ENCODE measurements at places on chromosomes 16 and 17. TPM values are rescaled to one million over a fixed set of nuclear protein-coding genes. Genes with fewer than 3 reads are reported as not detected.

CDH13 gene
- 25.7 TPM for total RNA-seq

LRRC75A gene
- 3.3 TPM for total RNA-seq

DNA sequence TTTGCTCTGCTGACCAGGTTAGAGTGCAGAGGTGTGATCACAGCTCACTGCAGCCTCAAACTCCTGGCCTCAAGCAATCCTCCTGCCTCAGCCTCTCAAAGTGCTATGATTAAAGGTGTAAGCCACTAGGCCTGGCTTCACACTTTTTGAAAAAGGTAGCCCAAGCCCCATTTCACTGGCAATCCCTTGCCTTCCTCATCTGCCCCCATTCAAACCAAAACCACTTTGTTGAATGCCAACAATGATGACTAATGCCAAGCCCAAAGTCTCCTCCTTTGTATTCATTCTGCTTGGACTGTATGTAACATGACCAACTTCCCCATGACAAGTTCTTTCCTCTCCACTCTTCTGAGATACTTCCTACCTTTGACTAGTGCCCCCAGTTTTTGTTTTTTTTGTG, 33.1 kb downstream of the N4BP1 start:
- DNase-seq, result no peak

HEATR9 gene
- total RNA-seq, result not detected

GRCh38 chr17:75011401-75012095, 922 bp upstream of the MRPL58 start:
- peak; percentile 63 for DNase-seq

- peak; percentile 57 for DNase-seq
These were observed 567 bp downstream of the SOX9 start for GRCh38 chr17:72121164-72122009.

DNA sequence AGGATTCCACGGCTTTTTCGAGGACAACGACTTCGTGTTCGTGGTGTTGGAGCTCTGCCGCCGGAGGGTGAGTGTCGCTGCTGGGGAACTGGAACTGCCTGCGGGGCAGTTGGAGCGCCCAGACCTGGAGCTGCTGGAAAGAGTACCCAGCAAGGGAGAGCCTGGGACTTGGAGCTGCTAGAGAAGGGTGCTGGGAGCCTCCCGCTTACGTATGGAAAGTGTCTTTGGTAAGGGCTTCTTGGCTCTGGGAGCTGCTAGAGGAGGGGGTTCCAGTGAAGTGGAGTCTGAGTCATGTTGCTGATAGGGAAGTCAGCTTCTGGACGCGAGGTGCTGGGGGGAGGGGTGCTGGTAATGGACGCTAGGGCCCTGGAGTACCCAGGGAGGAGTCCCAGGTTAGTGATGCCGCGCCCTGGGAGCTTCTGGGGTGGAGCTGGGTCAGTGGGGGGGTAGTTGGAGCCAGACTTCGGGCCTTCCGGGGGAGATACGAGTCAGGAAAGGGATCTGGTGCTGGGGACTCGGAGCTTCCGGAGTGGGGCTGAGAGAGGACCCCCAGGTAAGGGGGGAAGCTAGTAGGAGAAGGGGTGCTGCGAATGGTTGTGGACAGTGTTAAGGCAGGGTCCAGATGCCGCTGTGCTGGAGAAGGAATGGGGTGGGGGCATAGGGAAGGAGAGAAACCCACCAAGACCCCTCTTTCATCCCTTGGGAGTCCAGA, 741 bp downstream of the PLK1 start:
- DNase-seq, result no peak

DNA sequence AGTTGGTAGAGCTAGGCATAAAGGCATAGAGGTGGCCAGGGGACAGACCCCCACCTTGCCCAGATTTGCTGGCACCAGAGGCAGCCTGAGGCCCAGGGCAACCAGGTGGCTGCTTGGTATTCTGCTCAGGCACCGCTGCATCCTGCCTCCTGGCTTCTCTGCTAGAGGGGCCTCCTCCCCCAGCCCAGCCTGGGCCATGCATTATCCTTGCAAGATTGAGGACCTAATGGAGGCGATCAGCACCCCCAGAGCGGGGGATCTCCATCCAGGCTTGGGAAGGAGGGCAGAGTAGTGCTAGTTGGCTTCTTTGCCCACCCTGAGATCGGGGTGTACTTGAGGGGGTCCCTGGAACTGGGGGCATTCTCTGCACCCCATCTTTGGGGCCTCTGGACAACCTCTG, 23.8 kb downstream of the CDK5RAP3 start:
- DNase-seq, result no peak

DNA sequence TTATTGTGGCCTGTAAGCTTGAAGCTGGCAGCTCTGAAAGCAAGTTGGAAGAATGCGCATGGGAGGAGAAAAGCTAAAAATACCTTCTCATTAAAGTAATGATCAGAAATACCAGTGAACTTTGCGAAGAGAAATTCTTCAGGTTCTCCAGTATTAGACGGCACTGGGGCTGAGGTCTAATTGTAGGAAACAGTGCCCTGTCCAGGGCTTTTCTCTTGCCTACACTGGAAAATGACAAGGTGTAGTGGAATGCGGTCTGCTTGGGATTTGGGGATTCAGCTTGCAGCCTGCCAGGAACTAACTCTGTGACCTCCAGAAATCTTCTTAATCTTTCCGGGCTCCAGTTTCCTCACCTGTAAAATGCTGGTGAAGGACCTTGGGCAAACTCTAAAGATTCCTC, 53.3 kb upstream of the KCNJ16 start:
- no peak for DNase-seq

DNA sequence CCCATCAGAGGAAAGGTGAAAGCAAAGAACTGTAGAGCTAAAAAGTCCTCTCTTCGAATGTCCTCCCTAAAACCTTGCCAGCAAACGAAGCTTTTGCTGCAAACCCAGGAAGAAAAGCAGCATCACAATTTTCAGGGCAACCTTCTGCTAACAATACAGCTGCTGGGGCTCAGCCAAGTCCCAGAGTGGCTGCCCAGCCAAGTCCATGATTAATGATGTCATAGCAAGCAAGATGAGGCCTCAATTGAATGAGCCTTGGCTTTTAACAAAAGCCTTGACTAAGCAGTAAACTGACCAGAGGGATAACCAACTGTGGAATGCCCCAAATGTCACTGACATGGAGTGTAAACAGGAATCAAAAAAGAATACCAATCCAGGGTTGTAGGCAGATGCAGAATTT, 342.7 kb downstream of the PMP22 start:
- no peak for DNase-seq

GRCh38 chr17:19551591-19552148, 18.0 kb downstream of the SLC47A1 start:
- DNase-seq, result no peak

DNA sequence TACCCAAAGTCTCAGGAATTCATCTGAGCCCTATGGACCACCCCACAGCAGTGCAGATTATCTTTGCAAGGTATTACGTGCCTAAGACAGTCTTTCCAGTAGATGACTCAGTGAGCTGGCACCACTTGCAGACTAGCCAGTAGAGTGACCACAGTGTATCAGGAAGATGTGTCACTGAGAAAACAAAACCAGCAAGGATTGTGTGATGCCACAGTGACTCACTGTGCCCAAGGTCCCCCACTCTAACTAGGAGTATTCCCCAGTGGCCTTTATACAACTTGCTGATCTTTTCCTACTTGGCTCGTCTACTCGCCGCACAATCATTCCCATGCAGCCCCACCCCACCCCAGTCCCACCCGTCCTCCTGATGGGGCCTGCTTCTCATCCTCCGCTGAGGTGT, 26.8 kb upstream of the PRKCA start:
- no peak for DNase-seq

DNA sequence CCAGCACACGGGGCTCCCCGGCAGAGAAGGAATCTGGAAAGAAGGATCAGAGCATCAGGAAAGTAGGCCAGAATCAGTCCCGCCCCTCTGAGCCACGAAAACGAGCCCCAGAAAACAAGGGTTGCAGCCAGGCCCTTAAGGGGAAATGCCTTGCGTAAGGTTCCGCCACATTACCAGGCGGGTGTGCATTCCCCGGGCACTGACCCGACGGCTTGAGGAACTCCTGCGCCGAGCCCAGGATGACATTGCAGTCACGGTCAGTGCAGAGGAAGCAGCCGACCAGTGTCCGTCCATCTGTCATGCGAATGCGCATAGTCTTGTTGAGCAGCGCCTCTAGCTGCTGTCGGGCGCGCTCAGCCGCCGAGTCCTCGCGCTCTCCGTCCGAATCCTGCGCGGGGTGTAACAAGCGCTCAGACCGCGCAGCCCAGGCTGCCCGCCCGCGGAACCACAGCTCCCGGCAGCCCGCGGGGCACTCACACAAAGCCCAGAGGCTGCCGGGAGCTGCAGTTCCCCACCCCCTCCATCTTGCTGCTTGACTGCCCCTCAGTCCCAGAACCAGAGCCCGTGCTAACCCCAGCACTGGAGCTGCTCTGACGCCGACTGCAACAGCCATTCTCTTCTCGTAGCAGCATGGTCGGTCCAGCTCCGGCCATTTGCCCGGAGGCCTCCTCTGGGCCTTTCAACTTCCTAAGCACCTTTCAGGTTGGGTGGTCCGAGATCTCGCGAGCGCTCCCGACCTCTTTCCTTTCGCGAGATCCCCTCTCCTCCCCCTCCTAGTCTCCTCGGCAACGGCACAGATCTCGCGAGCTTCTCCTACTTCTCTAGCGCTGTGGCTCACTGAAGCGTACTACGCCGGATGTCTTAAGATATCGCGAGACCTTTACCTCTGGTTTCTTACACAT, at the start of gene NAA38:
Gene NAA38 (minus strand): TSS at position 749 of the 902 bp plus-strand sequence. CDS start 96 bp downstream, at position 653.
- DNase-seq, result peak; percentile 93

MEFV gene
- under 0.01 TPM for total RNA-seq

ARHGAP44 gene
- total RNA-seq, result 18.3 TPM

DNA sequence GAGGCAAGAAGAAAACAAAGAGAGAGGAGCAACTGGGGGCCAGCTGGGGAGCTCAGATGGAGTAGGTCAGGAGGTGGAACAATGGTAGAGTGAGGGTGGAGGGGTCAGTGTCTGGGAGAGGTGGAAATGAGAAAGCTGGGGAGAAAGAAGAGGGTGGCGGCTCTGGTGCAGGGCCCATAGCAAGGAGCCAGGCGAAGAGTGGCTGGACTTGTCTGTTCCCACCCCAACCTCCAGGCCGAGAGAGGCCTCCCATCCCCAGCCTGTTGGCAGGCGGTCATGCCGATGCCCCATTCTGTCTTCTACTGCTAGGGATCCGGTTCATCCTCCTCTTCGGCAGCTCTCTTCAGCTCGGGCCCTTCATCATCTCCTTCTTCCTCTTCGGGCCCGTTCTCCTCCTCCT, 31.3 kb downstream of the AP1G1 start:
- no peak for DNase-seq

- no peak for DNase-seq
These were observed 9.2 kb upstream of the WFIKKN1 start for GRCh38 chr16:621526-622105.

DNA sequence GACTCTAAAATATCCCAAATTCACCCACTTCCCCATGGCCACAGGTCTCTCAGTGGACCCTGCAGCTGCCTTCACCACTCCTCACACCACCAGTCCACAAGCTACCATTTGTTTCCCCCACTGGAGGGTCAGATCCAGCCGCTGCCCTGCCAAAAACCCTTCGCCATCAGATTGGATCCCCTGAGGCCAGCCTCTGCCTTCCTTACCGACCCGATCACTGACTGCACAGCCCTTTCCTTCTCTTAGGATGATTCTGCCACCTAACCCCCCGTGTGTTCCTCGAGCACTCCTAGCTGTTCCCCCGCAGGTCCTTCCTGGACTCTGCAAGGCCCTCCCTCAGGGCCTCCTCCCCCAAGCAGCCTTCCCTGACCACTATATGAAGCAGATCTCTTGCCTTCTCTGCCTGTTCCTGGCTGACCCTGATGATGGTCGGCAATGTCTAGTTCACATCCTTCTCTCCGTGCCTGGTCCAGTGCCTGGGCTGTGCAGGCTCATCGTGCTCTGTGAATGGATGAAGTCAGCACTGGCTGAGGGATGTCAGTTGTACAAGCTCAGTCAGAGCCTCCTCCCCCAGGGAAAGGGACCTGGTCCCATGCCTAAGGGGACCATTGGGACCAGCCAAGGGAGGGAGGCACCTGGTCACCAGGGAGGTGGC, 46.0 kb downstream of the CPNE2 start:
- no peak for DNase-seq

KRT28 gene
- not detected for total RNA-seq

DNA sequence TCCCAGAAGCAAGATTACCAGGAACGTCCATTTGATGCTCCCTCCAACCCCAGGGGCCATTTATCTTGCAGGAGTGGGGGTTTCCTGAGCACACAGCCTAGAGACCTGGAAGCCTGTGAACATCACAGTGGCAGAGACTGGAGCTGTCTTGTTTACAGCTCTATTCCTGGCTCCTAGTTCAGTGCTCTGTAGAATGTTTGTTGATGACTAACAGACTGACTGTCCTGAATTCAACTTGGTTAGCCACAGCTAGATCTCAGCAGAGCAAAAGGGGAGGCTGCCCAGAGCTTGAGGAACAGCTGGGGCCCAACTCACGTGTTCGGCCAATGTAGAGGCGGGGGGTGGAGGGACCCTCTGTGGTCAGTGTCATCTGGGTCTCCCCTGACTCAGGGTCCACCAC, 6.6 kb downstream of the ERN2 start:
- no peak for DNase-seq

CMTM1 gene
- total RNA-seq, result 4.1 TPM

DNA sequence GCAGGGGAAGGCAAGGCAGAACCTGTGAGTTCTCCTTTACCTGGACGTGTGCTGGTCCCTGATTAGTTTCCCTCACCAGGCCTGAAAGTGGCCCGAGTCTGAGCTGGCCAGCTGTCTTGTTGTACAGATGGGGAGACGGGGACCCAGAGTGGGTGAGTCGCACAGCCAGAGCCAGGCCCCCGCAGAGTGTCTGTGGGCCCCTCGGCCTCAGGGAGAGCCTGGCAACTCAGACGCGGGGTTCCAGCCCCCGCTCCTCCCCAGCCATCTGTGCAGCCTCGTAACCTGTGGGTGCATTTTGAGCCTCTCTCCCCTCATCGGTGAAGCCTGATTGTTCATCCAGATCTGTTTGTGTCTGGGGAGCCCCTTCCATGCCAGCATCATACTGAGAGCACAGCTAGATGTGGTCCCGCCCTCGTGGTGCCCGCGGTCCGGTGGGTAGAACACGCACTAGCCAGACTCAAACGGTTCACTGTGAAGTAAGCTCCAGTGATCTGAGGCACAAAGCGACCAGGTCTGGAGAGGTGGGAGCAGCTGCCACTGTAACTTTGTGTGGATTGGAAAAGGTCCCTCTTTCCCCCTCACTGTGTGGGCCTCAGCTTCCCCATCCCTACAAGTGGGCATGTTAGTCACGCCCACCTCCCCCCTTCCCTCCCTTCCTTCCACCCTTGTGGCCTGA, 6.0 kb upstream of the NDRG4 start:
- no peak for DNase-seq

DNA sequence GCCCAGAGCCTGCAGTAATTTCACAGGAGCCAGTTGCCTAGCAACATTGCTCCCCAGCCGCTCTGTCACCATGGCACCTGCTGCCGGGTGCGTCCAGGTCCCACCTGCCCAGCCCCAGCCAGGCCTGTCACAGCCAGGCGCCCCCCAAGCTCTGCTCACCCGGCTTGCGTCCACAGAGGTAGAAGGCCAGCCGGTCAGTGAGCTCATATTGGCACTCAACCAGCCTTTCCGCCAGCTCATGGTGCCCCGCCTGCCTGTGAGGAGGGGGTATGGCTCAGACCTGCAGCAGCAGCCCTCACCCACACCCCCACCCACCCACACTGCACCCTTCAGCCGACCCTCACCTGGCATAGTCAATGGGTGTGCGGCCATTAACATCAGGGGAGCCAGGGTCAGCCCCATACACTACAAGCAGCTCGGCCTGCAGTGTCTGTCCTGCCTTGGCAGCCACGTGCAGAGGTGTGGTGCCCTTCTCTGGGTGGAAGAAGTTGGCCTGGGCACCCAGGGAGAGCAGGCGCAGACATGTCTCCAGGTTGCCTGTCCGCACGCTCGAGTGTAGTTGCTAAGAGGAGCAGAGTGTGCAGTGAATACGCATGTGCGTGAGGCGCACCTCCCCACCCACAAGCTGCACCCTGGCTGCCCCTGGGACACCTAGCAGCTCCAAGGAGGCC, 7.7 kb downstream of the GIT1 start:
- DNase-seq, result no peak
